ENCODE measurements at places on chromosomes 5 and 9. TPM values are rescaled to one million over a fixed set of nuclear protein-coding genes. Genes with fewer than 3 reads are reported as not detected.
A peak's percentile ranks its signal among the peaks of the same experiment; 100 is the strongest.

The RMI1 gene
- total RNA-seq, result 8.2 TPM

DNA sequence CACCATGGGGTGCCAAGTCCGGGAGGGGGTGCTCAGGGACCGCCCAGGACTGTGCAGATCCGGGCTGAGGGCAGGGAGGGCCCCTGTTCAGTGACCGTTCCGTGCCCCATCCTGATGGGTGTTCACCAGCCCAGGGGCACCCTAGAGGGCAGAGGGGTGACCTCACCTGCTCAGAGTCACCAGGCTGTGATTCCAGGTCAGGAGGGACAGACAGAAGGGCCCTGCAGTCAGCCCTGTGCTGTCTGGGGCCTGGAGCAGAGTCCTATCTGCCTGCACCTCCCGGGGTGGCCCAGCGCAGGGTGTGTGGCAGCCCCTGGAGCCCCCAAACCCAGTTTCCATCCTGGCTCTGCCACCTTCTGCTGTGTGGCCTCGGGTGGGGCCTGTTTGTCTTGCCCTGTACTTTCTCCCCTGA, 241.9 kb downstream of the PBX3 start:
- H3K27me3 ChIP-seq, result peaks cover 6% of the 10 kb centered on the region
- H3K36me3 ChIP-seq, result no peaks in the 10 kb centered on the region
- H3K4me1 ChIP-seq, result peaks cover 6% of the 10 kb centered on the region
- no peak for DNase-seq

DNA sequence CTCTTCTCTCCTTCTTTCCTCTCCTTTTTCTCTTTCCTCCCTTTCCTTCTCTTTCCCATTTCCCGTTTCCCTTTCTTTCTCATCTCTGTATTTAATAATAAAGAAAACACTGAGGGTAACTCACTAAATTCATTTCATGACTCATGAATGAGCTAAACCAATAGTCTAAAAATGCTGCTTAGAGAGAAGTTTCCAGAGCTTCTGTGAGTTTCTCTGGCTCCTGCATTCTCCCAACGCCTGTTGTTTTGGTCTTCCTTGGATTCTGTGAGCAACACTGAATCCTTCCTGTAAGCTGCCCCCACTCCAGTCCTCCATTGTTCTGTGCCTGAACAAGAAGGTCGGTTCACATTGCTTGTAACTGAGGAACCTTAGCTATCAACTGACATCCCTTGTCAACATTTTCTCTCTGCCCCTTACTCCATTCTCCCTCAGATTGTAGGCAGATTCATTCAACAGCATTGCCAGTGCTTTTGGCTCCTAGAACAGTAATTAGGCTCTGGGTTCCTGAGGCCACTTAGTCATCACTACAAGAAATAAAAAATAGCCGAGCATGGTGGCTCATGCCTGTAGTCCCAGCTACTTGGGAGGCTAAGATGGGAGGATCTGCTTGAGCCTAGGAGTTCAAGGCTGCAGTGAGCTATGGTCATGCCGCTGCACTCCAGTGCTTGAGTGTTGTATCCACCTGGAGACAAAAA, 237.7 kb upstream of the KLF4 start:
- no peak for DNase-seq
- peaks cover 6% of the 10 kb centered on the region for H3K4me1 ChIP-seq
- no peak overlapping the region for H3K4me3 ChIP-seq
- H3K27ac ChIP-seq, result peak overlapping the region; percentile 78

DNA sequence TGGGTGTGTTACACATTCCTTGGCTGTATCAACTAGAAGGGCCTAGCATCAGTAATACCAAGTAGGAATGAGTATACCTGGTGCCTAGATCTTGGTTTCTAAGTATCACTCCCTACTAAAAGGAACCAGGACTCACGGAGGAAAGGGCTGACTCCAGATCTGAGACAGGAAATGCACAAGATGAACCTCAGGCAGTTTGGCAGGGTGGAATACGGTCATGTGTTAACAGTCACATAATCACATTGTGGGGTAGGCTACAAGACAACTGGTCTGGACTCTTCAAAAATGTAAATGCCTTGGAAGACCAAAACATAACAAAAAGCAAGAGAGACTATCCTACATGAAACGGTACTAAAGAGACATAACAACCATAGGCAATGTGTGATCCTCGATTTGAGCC, 158.8 kb downstream of the CRB2 start:
- H3K27ac ChIP-seq, result no peak overlapping the region
- H3K4me1 ChIP-seq, result no peaks in the 10 kb centered on the region
- no peak for DNase-seq
- no peaks in the 10 kb centered on the region for H3K27me3 ChIP-seq

GRCh38 chr5:37554938-37555337, 175.8 kb downstream of the WDR70 start:
- DNase-seq, result no peak
- no peaks in the 10 kb centered on the region for H3K36me3 ChIP-seq
- H3K4me1 ChIP-seq, result peaks cover 18% of the 10 kb centered on the region
- H3K27me3 ChIP-seq, result no peaks in the 10 kb centered on the region

GRCh38 chr5:154708846-154709245, 46.3 kb upstream of the LARP1 start:
- DNase-seq, result no peak
- no peak overlapping the region for H3K27ac ChIP-seq
- no peak overlapping the region for H3K4me3 ChIP-seq

DNA sequence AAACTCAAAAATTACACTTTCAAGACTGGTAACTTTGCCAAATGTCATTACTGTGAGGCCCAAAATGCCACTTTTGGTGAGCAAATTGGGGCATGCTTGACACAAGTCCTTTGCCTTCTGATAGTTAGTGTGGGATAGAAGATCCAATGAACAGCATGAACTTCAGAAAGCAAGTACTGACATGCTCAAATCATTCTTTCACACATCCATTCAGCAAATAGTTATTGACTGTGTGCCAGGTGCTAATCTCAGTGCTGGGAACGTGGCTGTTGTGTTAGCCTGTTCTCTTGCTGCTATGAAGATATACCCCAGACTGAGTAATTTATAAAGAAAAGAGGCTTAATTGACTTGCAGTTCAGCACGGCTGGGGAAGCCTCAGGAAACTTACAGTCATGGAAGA, 247.0 kb downstream of the CHSY3 start:
- no peak for DNase-seq

- H3K27me3 ChIP-seq, result no peaks in the 10 kb centered on the region
- DNase-seq, result no peak
- peaks cover 37% of the 10 kb centered on the region for H3K4me1 ChIP-seq
- no peaks in the 10 kb centered on the region for H3K36me3 ChIP-seq
- H3K27ac ChIP-seq, result peak overlapping the region; percentile 90
- peak overlapping the region; percentile 55 for H3K4me3 ChIP-seq
These were observed 148.1 kb downstream of the PDE4D start for GRCh38 chr5:59745415-59745863.

DNA sequence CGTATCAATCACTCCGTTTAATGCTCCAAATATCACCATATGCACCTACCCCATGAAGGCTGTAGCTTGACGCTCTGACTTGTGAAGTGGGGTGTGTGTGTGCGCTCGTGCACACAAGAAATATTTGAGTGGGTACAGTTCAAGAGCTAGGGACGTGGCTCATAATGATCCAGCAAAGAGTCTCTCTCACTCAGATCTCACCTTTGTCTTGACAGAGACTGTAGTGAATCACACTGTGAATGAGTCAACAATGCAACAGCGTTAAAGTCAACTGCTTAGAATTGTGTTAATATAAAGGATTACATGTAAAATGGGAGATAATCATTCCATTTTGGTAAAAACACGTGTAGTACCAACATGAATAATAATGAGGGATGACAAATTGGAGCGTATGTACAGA, 119.4 kb downstream of the MED27 start:
- no peak for DNase-seq
- H3K27me3 ChIP-seq, result no peaks in the 10 kb centered on the region
- H3K36me3 ChIP-seq, result peaks cover 9% of the 10 kb centered on the region
- H3K4me3 ChIP-seq, result no peak overlapping the region
- H3K4me1 ChIP-seq, result peaks cover 3% of the 10 kb centered on the region

DNA sequence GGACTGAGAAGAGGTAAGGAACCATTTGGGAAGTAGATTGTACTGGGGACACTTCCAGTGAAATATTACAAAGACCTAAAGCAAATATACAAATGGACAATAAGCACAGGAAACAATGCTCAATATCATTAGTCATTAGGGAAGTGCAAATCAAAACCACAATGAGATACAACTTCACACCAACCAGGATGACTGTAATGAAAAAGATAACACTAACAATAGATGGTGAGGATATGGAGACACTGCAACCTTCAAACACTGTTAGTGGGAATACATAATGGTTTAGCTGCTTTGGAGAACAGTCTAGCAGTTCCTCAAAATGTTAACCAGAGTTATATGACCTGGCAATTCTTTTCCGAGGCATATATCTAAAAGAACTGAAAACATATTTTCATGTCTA, 149.7 kb downstream of the TRPM3 start:
- H3K27ac ChIP-seq, result no peak overlapping the region
- no peak overlapping the region for H3K4me3 ChIP-seq
- H3K27me3 ChIP-seq, result no peaks in the 10 kb centered on the region
- no peaks in the 10 kb centered on the region for H3K4me1 ChIP-seq

- H3K4me1 ChIP-seq, result peaks cover 3% of the 10 kb centered on the region
- no peaks in the 10 kb centered on the region for H3K27me3 ChIP-seq
- H3K27ac ChIP-seq, result no peak overlapping the region
- no peak overlapping the region for H3K4me3 ChIP-seq
- DNase-seq, result no peak
- H3K36me3 ChIP-seq, result no peaks in the 10 kb centered on the region
These were observed 48.5 kb downstream of the ST8SIA4 start for GRCh38 chr5:100854591-100854990.

DNA sequence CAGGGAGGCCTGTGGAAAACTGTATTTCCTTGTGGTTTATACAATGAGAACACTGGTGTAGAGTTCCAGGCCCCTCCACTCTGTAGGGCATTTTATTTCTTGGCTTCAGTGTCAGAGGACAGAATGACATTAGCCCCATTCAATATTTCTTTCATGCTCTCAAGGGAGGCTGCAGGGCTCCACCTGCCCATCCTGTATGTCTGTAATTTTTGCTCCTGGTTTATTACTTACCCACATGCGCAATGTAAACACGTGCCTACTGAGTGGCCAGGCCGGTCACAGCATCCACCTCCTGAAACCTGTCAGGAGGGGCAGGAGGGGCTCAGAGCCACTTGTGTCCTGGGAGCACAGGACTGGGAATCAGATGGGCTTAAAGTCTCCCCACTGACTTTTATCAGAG, 82.4 kb downstream of the GADD45G start:
- H3K4me3 ChIP-seq, result no peak overlapping the region
- H3K36me3 ChIP-seq, result no peaks in the 10 kb centered on the region
- H3K27ac ChIP-seq, result no peak overlapping the region
- H3K4me1 ChIP-seq, result peaks cover 2% of the 10 kb centered on the region

- H3K27me3 ChIP-seq, result no peaks in the 10 kb centered on the region
- no peak overlapping the region for H3K27ac ChIP-seq
- peaks cover 15% of the 10 kb centered on the region for H3K4me1 ChIP-seq
- peaks cover 15% of the 10 kb centered on the region for H3K36me3 ChIP-seq
- no peak for DNase-seq
These were observed 5.1 kb downstream of the GRK6 start for GRCh38 chr5:177431317-177432142.

GRCh38 chr5:150000256-150000989, at the start of the genes HMGXB3 and TIGD6:
TSS of gene HMGXB3 (plus strand) at chr5:150000739. CDS start at chr5:150004853, 4,114 bp downstream.
TSS of gene TIGD6 (minus strand) at chr5:150000654. CDS start at chr5:149996348, 4,306 bp downstream.
- DNase-seq, result peak; percentile 97
- H3K27me3 ChIP-seq, result no peaks in the 10 kb centered on the region
- peaks cover 37% of the 10 kb centered on the region for H3K4me1 ChIP-seq
- peak within 1 kb of the TSS; percentile 87 for H3K27ac ChIP-seq
- peaks cover 19% of the 10 kb centered on the region for H3K36me3 ChIP-seq

DNA sequence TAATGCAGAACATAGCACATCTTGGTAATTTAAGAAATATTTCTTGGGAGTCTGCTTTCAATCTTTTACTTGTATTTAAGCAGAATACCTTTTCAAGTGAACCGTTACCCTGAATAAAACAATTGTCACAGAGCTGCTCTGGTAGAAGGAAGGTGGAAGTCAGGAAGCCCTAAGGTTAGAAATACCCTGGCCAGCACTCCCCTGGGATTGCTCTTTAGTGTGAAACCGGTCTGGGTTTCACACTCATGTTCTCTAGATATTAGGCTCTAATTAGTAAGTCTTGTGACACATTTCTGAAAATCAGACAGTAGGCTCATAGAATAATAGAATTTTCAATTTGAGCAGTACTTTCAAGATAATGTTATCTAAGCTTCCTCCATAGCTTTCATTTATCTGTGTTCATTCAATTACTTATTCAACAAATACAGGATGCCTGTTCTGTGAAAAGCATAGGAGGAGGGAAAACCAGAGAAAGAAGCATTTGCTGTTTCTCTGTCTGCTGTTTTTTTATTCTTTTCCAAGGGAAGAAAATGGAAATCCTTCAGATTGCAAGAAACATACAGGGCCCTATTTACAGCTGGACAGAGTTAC, 825.5 kb downstream of the TLR4 start:
- H3K27me3 ChIP-seq, result no peaks in the 10 kb centered on the region
- DNase-seq, result no peak
- peaks cover 31% of the 10 kb centered on the region for H3K4me1 ChIP-seq

The B4GALT7 gene
- total RNA-seq, result 34.9 TPM

GRCh38 chr5:30752015-30752414, 441.5 kb upstream of the CDH6 start:
- H3K4me1 ChIP-seq, result peaks cover 15% of the 10 kb centered on the region
- DNase-seq, result no peak
- no peak overlapping the region for H3K4me3 ChIP-seq

GRCh38 chr5:72108202-72109061, 1.2 kb downstream of the MAP1B start:
- peak overlapping the region; percentile 96 for H3K4me3 ChIP-seq
- H3K36me3 ChIP-seq, result peaks cover 11% of the 10 kb centered on the region
- no peaks in the 10 kb centered on the region for H3K27me3 ChIP-seq
- H3K27ac ChIP-seq, result peak overlapping the region; percentile 91
- H3K4me1 ChIP-seq, result peaks cover 46% of the 10 kb centered on the region

DNA sequence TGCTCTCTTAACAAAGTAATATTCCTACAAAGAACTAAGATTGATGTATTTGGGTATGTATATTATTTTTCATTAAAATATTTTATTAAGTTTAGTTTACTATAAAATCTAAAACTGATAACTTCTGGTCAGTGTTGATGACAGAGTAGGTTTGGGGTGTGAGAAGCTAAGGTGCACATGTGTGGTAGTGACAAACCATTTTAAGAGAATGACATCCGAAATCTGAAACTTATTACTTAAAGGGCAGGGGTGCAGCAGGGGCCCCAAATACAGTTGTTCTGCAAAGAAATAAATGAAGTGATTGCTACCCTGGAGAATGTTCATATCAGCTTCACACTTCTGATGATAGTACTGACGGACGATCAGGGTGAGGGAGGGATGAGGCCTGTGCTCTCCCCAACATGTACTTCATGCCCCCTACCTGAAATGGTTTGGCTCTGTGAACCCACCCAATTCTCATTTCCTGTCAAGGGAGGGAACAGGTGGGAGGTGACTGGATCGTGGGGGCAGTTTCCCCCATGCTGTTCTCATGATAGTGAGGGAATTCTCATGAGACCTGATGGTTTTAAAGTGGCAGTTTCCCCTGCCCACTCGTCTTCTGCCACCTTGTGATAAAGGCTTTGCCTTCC, 125.3 kb upstream of the RFX3 start:
- H3K4me1 ChIP-seq, result no peaks in the 10 kb centered on the region
- DNase-seq, result no peak
- H3K4me3 ChIP-seq, result no peak overlapping the region
- peaks cover 32% of the 10 kb centered on the region for H3K27me3 ChIP-seq
